ENCODE measurements at places on chromosomes 6 and 20.

DNA sequence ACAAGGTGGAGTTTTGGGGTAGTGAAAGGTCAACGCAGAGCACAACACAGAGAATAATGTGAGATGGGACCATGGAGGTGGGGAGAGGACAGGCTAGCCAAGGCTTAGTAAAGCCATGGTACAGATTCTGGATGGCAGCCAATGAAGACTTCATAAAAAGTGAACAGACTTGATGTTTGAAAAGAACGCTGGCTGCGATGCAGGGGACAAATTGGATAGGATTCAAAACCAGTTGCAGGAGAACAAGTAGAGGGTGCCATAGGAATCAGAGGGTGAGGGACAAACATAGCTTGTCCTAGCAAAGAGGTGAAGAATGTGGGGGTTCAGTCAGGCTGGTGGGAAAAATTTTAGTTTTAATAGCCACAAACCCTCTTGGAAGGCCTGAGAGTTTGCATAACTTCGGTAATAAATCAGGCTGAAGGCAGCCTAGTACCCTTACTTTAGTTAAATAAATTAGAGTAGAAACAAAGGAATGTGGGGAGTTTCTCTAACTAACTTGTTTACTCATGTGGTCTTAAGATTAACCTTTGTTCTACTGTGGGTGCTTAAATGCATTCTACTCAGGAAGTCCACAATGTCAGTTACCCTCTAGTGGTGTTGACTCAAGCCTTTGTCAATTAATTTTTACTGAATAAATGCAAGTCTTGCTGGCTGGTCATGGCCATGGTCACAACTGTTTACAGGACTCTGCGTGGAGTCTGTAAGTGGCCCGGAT lies 216.4 kb downstream of the C6orf118 start:
- no peak for DNase-seq

- no peak for DNase-seq
Observed at GRCh38 chr6:17630511-17631073, 30.5 kb downstream of the FAM8A1 start.

GRCh38 chr20:32742322-32743236 lies 688 bp downstream of the COMMD7 start:
- DNase-seq: peak; percentile 30

GRCh38 chr6:24788031-24788665 lies 10.6 kb downstream of the ARMH2 start:
- DNase-seq: peak; percentile 72

GRCh38 chr6:34684364-34684763 lies 12.2 kb downstream of the ILRUN start:
- DNase-seq: no peak

- no peak for DNase-seq
Observed at GRCh38 chr20:49228676-49229075, 9.5 kb downstream of the DDX27 start.

DNA sequence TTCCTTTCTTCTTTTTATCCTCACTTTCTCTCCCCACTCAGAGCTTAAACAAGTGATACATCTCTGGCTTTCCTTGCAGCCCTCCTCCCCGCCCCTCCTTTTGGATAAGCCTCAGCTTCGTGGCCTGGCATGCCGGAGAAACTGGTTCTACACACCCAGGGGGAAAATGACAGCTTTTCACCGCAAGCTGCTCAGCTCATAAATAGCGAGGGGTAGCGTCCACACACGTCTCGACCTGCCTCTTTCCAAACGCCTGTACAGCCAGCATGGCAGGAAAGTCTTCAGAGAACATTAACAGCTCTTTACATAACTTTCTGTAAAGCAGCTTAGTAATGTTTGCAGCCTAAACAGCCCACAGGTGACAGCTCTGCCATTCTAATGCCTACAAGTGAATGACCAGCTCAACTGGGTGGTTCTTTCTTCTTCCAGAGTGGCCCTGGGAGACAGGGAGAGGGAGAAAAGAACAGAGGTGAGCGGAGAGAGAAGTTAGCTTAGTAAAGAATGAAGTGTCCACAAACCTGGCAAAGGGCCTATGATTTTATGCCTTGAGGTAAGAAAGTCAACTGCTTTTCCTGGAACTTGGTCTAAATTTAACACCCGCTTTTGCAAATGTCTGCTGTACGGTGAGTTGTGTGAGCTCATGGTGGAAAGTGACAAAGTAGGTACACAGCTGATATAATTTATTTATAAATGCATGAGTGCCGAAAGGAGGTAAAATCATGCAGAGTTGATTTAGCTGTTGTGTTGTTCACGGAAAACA lies 251.5 kb downstream of the TFAP2A start:
- no peak for DNase-seq

GRCh38 chr6:163376187-163376586 lies 38.3 kb upstream of the QKI start:
- DNase-seq: no peak

DNA sequence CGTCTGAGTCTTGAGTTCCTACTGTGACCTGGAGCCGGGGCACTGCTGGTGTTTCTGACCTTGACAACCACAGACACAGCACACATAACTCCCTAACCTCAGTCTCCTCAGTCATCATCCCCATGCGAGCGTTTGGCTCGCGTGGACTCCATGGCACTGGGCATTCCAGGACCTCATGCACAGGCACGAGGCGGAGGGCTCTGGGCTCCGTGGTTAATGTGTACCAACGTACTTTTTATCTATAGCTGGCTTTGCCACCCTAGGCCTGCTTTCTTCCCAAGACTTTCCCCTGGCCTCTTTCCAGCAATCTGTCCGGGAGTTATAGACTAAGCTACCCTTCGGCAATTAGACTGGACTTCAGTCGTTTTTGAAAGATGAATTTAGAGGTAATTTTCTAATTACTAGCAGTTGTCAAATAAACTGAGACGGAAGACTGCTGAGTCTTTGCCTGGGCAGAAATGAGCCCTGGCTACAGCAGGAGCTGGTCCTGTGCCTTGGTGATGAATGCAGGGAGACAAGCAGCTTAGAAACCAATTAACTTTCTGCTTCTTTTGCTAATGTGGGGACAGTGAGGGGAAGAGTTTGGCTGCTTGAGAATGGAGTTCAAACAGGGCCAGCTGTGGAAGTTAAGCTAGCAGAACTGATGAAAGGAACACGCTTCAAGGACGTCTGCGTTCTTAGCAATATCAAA lies 16.1 kb upstream of the CTCFL start:
- no peak for DNase-seq

DNA sequence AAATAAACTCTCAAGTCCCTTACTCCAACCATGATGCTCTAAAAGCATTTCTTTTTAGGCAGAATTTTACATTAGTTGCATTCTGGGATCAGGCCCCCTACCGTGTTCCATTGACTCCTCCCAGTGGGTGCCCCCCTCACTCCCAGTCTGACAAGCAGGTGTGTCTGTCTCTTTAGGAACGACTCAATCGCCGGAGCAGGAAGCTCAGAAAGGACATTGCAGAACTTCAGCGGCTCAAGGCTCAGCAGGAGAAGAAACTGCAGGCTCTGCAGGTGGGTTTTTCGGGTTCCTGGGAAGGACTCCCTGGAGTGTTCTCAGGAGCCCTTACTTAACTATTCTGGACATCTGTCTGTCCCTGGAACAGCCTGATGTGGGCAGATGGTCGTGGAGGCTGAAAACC lies 9.9 kb downstream of the TRIM40 start:
- DNase-seq: no peak

- no peak for DNase-seq
Observed at GRCh38 chr20:4563031-4563430, 158.7 kb upstream of the PRND start.

- peak; percentile 62 for DNase-seq
Observed at GRCh38 chr6:53287336-53288225, 61.2 kb downstream of the ELOVL5 start.

GRCh38 chr20:63765082-63765873 lies 25.7 kb downstream of the SLC2A4RG start:
- no peak for DNase-seq

DNA sequence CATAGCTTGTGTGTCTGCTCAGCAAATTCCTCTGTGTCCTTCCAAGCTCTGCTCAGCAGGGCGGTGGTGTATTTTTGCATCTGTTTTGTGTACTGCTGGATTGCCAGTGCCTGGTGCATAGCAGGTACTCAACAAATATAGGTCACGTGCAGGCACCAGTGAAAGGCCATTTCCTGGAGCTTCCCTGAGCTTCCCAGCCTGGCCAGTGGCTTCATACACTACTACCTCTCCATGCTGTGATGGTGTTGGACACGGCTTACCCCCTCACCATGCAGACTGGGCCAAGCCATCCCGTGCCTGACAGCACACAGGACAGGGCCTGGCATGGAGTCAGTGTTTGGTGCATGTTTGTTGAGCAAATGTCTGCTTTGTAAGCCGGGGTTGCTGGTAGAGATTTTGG lies 7.7 kb upstream of the PHACTR3 start:
- no peak for DNase-seq

DNA sequence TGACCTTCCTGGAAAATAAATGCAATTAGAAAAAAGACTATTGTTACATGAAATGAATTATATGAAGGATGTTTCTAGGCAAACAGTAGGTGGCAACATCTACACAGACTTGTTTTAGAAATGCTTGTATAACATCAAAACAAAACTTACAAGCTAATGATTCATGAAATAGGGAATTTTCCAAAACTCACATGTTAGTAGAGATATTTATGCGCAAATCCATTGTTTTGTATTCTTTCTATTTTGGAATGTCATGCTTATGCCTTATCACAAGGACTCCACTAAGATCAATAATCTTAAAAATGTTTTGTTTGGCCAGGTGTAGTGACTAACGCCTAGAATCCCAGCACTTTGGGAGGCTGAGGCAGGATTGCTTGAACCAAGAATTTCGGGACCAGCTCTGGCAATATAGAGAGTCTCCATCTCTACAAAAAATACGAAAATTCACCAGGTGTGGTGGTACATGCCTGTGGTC lies 32.3 kb upstream of the LGSN start:
- no peak for DNase-seq

- no peak for DNase-seq
Observed at GRCh38 chr6:132892929-132893771, 78.8 kb downstream of the RPS12 start.

DNA sequence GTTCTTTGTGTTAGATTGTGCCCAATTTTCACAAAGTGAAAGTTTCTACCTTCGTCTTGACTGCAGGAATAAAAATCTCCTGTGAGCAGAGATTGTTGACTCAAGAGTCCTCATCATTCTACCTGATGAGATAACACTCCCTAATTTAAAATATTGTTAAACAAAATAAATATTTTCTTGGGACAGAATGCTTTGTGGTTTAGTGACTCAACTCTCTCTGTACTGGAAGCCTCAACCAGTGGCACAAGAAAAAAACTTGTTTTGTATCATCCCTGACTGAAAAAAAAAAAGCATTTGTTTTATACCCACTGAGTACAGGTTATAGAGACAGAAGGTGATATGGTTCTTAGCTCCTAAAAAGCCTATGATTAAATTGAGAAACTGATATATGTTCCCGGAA lies 78.9 kb downstream of the CRYBG1 start:
- DNase-seq: no peak

DNA sequence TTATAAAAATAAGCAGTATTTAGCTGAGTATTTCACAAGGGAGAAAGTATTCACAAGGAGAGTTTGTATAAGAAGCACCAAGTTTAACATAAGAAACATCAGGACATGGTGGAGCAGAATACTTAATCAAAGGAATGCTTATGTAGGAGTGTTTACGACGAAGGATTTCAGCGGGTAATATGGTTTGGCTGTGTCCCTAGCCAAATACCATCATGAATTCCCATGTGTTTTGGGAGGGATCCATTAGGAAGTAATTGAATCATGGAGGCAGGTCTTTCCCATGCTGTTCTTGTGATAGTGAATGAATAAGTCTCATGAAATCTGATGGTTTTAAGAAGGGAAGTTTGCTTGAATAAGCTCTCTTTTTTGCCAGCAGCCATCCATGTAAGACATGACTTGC lies 1099.1 kb upstream of the ADGRB3 start:
- DNase-seq: peak; percentile 65

GRCh38 chr6:108437821-108438220 lies 122.9 kb upstream of the FOXO3 start:
- DNase-seq: peak; percentile 31

DNA sequence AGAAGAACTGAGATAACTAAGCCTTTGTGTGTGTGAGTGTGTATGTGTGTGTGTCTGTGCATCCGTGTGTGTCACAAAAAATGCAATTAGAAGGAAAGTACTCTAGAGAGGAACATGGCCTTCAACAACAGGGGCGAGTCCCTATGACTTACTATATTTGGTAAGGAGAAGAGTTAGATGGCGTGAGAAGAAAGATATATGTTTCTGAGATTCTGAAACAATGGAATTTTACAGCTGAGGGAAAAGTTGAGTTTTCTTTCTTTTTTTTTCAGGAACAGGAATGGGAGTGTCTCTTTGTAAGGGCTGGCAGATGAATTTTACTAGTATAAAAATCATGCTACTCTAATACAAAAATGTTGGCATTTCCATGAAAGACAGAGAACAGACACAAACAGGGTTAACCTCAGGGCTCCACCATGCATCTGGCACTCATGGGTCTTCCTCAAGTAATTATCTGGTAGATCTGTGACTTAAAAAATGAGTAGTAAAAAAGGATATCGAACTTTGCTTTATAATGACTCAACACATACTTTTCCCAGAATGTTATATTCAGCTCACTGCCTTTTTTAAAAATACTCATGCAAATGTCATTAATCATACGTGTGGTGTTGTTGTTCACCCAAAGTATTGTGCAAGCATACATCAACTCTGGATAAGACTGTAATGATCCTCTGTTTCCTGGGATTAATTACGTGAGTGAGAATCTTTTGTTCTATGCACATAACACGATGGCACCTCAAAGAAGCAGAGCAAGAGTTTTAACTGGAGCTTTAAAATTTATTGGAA lies 12.8 kb upstream of the SASH1 start:
- DNase-seq: peak; percentile 64

GRCh38 chr20:48461091-48461734 lies 366.6 kb downstream of the PREX1 start:
- DNase-seq: no peak

DNA sequence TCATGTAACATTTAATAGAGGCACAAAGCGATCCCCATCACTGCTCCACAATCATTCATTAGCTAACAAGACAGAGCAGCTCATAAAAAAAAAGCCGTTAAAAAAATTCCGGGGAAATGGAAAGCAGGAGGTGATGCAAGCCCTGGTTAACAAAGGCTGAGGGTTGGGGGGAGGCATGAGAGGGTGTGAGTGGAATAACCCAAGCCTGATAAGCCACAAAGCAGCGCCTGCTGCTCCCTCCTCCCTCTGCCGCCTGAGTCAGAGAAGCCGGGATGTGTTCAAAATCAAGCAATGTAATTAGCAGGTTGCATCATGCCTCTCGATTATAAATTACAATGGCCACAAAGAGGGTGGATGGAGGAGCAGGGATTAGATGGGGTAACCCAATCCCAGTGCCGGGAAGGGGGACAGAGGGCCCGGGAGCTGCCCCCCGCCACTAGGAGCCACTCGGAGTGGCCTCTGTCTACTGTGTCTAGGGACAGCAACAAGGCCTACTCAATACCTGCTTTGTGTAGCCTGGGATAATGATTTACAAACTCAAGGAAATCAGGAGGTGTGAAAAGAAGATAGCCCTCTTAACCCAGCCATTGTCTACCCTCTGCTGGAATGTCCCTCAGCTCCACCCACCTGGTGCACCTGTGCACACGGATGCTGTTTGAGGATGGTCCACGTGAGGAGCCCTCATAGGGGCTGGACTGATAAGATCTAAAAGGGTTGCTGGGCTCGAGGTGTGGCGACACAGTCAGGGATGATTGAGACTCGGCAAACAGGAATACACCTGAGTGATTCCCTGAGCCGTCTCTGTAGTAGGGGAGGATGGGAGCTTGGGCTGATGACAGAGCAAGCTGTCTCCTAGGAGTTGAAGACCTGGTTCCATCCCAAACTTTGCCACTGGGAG lies 156.9 kb downstream of the VEGFA start:
- peak; percentile 88 for DNase-seq
